Fibroblast of skin of abdomen (primary cell): ENCODE measurements at places on chromosomes 3 and 15.

GRCh38 chr15:95329362-95329761 is 1001.1 kb upstream of the NR2F2 start:
- DNase-seq = no peak

GRCh38 chr3:196149831-196150301 is 61.3 kb downstream of the ZDHHC19 start:
- DNase-seq = no peak

DNA sequence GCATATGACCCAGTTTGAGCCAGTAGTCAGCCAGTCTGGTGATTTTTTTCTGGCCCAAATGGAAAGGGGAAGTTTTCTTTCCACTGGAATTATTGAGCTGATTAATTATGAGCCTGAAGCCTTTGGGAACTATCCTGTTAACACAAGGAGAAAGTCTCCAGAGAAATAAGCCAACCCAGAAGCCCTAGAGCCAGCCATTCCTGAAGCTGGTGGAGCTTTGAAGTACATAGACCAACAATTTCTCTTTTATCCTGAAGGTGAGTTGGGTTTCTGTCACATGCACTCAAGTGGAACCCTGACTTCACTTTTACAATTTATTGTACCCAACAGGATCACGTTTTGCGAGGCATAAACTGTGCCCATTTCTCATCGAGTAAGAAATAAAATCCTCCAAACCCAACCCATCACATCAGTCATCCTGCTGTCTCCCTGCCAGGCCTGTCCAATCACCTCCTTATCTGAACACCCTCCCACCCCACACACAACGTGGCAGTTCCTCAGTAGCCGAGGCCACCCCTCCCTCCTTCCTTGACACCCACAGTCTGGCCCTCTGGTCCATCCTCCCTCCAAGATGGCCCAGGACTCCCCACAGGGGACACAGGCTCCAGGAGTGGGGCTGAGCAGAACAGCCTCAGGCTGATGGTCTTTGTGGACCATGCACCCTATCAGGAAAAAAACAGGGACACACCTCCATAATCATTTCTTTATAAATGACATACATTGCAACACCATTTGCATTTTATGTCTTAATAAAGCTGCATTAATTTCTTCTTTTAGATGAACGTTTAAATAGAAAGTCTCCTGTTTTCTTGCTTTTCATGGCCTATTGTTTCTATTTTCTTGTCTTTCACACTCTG is 55.7 kb upstream of the GATA2 start:
- DNase-seq = peak; percentile 55

DNA sequence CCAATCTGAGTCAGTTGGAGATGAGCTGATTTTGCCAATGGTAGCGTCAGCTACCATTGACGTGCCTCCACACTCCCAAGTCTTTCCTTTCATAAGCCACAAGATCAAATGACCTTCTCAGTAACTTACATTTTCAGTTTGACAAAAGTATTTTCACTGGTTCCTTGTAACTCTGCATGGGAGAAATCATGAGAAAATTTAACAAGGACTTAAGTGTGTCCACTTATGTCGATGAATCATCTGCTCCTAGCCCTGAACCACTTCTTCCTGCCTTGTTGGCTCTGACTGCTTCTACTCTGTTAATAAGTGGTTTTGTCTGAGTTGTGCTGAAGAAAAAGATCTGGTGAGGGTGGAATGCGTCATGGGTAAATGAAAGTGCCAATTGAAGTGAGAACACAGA is 101.2 kb downstream of the NFKBIZ start:
- DNase-seq = peak; percentile 68

DNA sequence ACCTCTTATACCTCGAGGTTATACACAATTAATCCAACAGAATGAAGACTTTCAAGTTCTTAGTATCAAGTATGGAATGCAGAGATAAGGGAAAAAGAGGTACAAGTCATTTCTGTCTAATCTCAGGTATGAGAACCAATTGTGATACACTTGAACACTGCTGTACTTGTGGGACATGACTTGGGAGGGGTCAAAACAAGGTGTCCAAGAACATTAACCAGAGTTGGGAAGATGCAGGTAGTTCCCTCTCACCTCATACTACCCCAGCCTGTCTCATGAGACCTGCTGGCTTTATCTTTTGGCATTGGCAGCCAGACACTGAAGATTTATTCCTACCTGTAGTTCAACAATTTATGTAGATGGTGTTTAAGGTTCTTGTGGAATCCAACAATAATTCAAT is 209.7 kb downstream of the NR1D2 start:
- no peak for DNase-seq

GRCh38 chr3:186759231-186759930 is 24.0 kb upstream of the EIF4A2 start:
- no peak for DNase-seq

DNA sequence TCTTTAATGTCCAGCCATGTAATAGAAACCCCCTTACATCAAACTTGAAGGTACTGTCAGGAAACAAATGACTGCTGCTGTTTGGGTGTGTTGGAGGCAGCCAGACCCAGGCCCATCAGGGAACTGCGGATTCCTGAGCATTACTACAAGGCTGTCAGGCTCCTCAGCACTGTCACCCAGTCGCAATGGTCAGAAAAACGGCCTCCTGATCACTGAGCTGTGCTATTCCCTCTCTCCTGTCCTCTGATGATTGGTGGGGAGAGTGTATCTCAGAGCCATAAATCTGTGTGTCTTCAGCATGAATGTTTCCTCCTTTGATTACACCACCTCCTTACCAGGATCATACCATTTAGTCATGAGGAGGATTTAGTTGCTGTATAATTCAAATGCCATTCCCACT is 135.2 kb upstream of the GADL1 start:
- DNase-seq = peak; percentile 26

GRCh38 chr3:110314512-110315114 is 757.0 kb upstream of the NECTIN3 start:
- peak; percentile 51 for DNase-seq

GRCh38 chr3:187777331-187777941 is 32.2 kb upstream of the BCL6 start:
- peak; percentile 18 for DNase-seq

DNA sequence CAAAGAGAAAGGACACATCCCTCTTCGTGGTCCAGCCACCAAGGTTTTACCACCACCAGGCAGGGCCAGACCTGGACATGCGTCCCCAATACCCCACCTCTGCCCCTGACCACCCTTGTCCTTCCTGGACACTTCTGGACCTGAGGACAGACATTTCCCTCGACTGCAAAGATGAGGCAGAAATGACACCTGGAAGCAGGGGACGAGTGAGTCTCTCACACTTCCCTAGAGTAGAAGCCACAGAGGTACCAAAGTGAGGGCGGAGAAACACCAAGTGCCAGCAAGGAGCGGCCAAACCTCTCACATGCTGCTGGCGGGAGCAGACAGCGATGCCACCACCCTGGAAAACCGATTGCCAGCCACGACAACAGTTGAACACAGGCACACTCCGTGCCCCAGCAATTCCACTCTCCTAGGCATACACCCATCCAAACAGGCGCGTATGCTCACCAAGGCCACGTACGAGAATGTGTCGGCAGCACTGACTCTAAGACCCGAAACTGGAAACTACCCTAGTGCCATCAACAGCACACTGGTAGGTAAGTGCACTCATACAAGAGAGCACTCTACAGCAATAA is 207.0 kb upstream of the NSMCE3 start:
- DNase-seq = no peak

GRCh38 chr15:63015618-63016017 is 26.9 kb upstream of the TPM1 start:
- peak; percentile 45 for DNase-seq

DNA sequence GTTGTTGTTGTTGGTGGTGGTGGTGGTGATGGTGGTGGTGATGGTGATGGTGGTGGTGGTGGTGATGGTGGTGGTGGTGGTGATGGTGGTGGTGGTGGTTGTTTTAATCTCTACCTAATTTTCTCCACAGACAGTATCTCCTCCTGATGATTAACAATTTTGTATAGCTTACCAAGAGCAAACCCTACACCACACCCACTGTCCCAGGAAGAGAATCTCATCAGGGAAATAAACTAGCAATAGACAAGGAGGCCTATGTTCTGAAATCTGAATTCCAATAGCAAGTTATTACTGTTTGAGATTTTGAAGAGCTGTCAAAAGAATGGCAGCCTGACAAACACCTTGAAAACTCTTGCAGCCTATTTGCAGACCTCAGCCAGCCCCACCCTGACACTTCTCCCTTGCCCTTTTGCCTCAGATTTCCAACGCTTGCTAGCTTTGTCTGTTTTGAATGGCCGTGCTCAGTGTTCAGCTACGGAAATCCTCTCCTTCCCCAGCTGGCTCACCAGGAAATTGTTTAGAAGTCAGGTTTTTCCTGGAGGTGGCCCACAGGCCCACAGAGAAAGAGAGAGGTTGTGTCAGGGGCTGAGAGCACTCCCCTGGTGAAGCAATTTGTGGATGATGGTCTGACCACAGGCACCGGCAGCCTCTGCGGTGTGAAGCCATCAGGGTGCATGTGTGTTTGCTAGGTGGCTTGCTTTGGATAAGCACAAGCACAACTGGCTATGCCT is 101.6 kb downstream of the MAGI1 start:
- DNase-seq = no peak

- DNase-seq = peak; percentile 42
Measured at GRCh38 chr3:124467980-124468902, 262.0 kb upstream of the UMPS start.

DNA sequence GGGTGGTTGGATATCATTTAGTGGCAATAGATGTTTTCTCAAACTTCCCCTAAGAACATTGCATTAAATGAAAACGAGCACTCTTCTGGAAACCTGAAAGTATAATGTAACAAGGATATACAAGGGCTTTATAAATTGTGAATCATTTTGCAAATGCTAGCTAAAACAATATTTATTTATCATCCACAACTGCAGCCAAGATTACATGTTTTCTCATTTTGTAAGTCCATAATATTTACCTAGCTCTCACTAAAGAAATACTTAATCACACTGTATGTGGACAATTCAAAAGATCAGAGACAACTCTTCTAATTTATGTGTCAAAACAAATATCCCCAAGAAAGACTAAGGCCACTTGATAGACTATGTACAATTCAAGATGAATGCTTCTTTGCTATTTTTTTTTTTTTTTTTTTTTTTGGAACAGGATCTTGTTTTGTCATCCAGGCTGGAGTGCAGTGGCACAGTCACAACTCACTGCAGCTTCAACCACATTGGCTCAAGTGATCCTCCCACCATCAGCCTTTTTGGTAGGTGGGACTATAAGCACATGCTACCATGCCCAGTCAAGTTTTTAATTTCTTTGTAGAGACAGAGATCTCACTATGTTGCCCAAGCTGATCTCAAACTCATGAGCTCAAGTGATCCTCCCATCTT is 427.7 kb upstream of the THBS1 start:
- no peak for DNase-seq
